ENCODE measurements at places on chromosomes 11 and 22.

- no peak for DNase-seq
Measured at GRCh38 chr11:100705447-100705846, 18.4 kb downstream of the ARHGAP42 start.

- DNase-seq, result no peak
Measured at GRCh38 chr11:1549338-1550330, 22.4 kb downstream of the DUSP8 start.

GRCh38 chr11:36078686-36079055, 134.8 kb downstream of the LDLRAD3 start:
- no peak for DNase-seq

DNA sequence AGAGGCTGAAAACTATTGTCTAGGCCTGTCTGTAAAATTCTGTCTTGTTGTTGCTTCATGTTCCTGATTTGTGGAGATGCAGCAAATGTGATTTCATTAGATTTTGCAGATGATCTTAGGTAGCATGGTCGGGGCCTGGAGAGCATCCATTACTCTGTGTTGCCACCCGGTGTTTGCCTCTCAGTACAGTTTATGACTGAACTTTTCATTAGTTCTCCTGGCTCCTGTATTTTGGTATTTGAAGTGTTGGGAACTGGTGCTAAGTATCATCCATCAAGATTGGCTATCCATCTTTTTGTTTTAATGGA, 7.7 kb downstream of the YWHAH start:
- DNase-seq, result no peak

- DNase-seq, result no peak
Measured at GRCh38 chr11:131923309-131923708, 552.9 kb downstream of the NTM start.

- peak; percentile 94 for DNase-seq
Measured at GRCh38 chr22:37643225-37643847, 3.9 kb downstream of the SH3BP1 start.

- DNase-seq, result no peak
Measured at GRCh38 chr11:22407921-22408320, 69.7 kb downstream of the SLC17A6 start.

DNA sequence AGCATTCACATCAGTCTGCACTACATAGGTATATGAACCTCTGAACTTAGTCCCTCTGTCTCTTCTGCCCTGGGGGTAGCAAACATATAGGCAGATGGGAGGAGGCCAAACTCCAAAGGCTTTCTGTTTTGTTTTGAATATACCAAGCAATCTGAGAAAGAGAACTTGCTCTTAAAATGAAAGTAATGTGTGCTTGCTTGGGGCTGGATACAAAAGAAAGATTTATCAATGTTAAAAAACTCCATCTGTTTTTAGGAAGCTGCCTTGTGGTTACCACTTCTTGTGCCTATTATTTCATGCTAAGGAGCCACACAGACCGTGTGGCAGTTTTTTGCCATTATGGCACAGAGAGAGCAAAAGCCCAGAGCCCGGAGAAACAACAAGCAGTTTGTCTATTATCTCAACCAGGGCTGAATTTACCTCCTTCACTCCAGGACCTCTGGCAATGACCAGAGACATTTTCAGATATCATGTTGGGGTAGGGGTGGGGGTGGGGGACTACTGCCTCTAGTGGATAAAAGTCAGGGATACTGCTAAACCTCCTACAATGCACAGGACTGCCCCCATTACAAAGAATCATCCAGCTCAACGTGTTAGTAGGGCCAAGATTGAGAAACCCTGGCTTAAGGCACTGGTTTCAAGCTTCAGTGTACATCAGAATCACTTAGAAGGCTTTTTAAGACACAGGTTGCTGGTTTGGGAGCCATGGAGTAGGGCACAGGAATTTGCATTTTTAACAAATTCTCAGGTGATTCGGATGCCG, 124.2 kb downstream of the APIP start:
- no peak for DNase-seq

DNA sequence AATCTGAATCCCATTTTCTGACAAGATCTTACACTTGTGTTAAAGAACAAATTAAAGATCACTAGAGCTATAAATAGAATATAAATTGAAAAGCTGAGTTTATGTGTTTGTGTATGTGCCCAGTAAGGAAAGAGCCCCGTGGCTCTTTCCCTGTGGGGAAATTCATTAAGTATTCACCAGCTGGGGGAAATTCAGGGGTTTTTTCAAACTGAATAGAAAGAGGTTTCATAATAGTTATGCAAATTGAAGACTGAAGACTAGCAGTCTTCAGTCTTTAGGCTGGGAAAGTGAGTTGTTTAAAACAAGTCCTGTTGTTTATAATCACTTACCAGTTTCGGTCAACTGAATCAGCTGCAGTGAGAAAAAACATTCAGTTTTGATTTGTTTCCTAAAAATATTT, 11.3 kb upstream of the MS4A7 start:
- no peak for DNase-seq

GRCh38 chr11:9861860-9862725, 198.2 kb downstream of the SWAP70 start:
- peak; percentile 18 for DNase-seq

GRCh38 chr11:15772547-15772946, 583.8 kb downstream of the SOX6 start:
- DNase-seq, result no peak

- DNase-seq, result peak; percentile 70
Measured at GRCh38 chr11:121426476-121427399, 25.4 kb upstream of the SORL1 start.

GRCh38 chr11:66762088-66762487, 33.1 kb upstream of the SPTBN2 start:
- DNase-seq, result no peak

GRCh38 chr22:27747396-27748221, 53.9 kb downstream of the MN1 start:
- no peak for DNase-seq

DNA sequence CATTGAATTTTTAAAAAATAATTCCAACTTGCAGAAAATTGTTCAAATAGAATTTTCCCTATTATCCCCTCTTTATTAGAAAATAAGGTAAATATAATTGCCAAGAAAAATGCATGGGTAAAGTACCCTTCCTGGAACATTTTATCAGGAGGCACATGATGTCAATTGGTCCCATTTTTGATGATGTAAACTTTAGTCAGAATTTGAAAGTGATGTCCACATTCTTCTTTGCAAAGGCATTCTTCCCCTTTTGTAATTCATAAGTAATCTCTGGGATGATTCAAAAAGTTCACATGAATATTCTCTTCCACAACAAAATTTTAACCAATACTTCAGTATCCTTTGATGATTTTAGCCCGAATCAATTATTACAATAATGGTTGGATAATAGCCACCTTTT, 86.9 kb upstream of the ANO3 start:
- DNase-seq, result no peak

- no peak for DNase-seq
Measured at GRCh38 chr11:19511413-19512183, 201.0 kb upstream of the NAV2 start.

DNA sequence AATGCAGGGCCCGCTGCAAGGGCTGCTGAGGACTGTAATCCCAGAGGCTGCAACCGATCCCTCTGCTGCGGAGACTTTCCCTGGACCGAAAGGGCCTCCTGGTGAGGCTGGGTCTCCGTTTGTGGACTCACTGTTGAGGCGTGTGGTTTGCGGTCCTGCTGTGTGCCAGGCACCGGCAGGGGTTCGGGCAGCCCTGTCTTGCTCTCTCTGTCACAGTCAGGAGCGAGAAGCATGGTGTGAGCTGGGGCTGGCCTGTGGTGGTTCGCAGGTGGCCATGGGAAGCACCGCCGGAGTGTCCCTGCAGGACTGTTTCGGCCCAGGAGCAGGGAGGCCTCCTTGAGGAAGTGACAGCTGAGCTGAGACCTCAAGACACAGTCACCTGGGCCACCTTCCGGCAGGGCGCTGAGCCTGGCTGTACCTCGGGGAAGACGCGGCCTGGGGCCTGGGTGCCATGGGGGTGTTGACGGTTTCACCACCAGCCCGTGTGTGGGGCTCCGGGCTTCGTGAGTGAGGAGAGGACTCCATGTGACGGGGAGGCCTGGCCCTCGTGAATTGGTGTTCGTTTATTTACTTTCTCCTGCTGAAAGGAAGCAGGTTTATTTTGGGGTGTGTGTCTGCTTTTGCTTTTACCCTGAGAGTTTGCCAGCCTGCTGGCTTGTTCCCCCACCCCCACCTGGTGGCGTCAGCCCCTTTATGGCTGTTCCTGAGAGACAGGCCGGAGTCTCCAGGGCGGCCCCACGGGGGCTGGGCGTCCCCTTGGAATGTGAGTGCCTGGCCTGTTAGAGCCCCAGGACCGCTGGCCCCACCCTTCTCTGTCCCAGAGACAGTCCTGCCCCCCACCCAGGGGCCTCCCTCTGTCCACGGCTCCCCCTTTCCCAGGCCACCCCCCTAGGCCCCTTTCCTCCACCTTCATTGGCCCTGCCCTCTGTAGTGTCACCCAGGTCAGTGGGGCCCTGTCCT, 122.5 kb downstream of the KCNQ1OT1 start:
- DNase-seq, result no peak

GRCh38 chr11:47236482-47236881, 12.1 kb downstream of the ACP2 start:
- no peak for DNase-seq

GRCh38 chr22:41334215-41334614, 32.9 kb downstream of the ZC3H7B start:
- DNase-seq, result no peak

GRCh38 chr11:127369356-127369755, 368.8 kb upstream of the KIRREL3 start:
- DNase-seq, result no peak

DNA sequence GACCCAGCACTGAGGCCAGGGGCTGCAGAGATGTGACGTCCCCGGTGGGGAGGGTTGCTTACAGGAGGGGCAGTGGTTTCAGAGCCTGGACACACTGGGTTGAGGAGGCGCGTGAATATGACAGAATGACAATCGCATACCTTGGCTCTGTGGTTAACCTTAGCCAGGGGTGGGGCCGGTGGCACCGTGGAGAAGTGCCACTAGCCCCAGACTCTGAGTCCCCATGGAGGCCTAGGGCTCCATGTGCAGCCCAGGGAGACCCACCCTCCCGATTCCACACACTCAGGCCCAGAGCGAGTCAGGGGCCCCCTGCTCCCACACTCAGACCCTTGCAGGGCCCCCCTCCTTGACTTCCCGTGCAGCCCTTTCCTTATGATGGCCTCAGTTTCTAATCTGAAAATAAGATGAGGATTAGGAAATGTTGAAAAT, 3.6 kb upstream of the ACR start:
- no peak for DNase-seq

DNA sequence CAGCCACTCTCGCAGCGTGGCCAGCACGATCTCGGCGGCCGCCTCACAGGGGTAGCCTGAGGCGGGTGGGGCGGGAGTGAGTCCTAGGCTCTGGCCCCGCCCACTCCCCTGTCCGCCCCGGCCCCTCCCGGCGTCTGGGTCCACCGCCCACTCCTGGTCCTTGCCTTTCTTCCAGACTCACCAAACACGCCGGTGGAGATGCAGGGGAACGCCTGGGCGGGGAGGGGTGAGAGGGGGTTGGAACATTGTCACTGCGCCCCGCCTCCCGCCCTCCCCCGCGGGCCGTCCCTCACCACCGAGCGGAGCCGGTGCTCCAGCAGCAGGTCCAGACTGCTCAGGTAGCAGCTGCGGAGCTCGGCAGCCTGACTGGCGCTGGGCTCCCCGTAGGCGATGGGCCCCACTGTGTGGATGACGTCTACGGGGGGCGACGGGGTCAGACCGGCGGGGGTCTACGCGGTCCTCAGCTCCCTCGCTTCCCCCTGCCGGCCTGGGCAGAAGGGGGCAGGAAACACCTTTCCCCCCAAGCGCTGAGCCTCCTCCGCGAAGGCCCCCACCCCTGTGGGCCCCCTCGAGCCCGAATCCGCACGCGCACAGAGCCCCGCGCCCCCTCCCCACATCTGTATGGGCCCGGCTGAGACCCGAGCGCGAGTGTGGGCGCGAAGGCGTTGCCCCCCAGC, 13.2 kb downstream of the OTUB1 start:
- peak; percentile 69 for DNase-seq

DNA sequence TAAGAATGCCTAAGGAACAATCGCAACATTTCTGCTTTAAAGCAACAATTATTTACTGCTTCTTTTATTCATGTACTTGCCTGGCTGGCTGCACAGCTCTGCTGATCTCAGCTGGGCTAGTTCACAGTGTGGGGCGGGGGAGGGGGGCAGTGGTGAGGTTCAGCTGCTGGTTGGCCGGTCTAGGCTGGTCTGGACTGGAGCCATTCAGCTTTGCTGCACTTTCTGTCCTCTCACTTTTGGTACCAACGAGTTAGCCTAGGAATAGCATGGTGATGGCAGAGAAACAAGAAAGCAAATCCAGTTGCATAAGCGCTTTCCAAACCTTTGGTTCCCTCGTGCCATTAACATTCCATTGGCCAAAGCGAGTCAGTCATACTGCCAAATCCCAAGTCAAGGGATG, 16.0 kb upstream of the MIF start:
- no peak for DNase-seq

DNA sequence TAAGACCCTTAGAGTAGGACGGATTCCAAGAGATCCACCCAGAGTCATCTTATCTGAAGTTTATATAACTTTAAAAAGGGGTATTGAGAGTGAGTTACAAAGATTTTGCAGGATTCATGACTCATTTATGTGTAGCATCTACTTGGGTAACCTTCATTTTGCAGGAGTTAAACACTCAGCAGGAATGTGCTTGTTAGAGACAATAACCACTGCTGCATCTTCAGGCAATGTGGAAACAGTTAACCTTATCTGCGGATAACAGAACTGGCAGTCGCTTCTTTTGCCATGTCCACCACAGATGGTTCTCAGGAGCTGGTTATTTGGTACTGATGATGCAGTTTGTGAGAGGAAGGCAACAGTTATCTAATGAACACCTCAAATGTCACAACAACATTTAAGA, 417.9 kb upstream of the DDI1 start:
- no peak for DNase-seq

DNA sequence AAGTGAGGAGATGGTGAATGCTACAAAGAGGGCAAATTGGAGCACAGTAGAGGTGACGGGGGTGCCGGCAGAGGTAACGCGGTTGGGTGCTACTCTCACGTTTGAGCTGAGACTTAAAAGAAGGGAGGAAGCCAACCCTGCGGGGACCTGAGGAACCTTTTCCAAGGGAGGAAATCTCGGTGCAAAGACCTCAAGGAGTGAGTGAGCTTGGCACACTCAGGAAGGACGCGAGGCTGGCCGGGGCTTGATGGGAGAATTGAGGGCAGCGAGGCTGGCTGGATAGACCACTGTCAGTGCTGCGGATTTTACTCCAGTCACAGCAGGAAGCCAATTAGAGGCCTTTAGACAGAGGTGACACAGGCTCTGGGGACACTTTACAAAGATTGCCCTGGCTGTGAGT, 25.0 kb downstream of the TSKU start:
- no peak for DNase-seq

- DNase-seq, result no peak
Measured at GRCh38 chr11:2138068-2138430, 1.1 kb downstream of the IGF2 start.

GRCh38 chr11:126853732-126854131, 146.8 kb downstream of the KIRREL3 start:
- no peak for DNase-seq

GRCh38 chr11:114970927-114971645, 292.8 kb downstream of the NXPE2 start:
- DNase-seq, result no peak

All from CD4-positive, alpha-beta T cell (primary cell).